Activated T-helper 2 cell treated with anti-CD3 and anti-CD28 coated beads, Interferon-gamma antibody, Interleukin-2, Interleukin-4, amounts not matched to agents 10 μg/mL and 5 μg/mL and 100 μg/mL, durations not matched to agents 14 hours and 24 hours and 36 hours (primary cell): ENCODE measurements at places on chromosomes 16 and 17.
A peak's percentile ranks its signal among the peaks of the same experiment; 100 is the strongest.

- DNase-seq, result no peak
- no peak overlapping the region for H3K27ac ChIP-seq
- peaks cover 8% of the 10 kb centered on the region for H3K4me1 ChIP-seq
These were observed 8.3 kb upstream of the CHD3 start for GRCh38 chr17:7880076-7880868.

DNA sequence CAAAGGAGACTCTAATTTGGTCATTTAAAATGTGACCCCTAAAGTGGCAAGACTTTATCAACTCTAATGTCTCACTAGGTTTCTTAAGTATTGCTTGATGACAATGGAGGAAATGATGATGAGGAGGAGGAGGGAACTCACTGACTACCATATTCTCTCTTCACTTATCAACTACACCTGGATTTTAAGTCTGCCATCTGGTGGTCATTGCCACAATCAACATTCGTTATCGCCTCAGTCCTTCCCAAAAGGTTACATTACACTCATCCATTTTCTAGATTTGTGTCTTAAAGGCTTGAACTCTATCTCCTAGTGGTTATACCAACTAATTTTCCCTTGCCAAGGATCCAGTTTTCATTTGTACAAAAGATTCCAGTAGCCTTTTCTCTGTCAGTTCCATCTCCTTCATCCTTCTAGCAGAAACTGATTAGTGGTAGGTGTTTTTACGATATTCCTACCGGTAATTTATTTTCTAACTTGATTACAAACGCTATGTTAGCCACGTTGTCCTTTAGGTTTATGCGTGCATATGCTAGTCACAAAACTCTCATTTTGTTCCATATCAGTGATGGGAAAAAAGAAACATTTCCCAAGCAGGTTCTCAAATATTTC, 114.6 kb upstream of the NOG start:
- no peaks in the 10 kb centered on the region for H3K4me1 ChIP-seq
- H3K4me3 ChIP-seq, result no peak overlapping the region
- H3K27me3 ChIP-seq, result peaks cover 2% of the 10 kb centered on the region
- no peak overlapping the region for H3K27ac ChIP-seq
- DNase-seq, result no peak

- peaks cover 29% of the 10 kb centered on the region for H3K36me3 ChIP-seq
- DNase-seq, result no peak
- H3K4me1 ChIP-seq, result peaks cover 19% of the 10 kb centered on the region
- H3K4me3 ChIP-seq, result no peak overlapping the region
- no peak overlapping the region for H3K27ac ChIP-seq
These were observed 2.7 kb downstream of the LDAF1 start for GRCh38 chr16:21161211-21161610.

- no peak overlapping the region for H3K4me3 ChIP-seq
- H3K36me3 ChIP-seq, result peaks cover 56% of the 10 kb centered on the region
- peaks cover 24% of the 10 kb centered on the region for H3K4me1 ChIP-seq
These were observed 19.8 kb downstream of the CARHSP1 start for GRCh38 chr16:8848939-8849391.

DNA sequence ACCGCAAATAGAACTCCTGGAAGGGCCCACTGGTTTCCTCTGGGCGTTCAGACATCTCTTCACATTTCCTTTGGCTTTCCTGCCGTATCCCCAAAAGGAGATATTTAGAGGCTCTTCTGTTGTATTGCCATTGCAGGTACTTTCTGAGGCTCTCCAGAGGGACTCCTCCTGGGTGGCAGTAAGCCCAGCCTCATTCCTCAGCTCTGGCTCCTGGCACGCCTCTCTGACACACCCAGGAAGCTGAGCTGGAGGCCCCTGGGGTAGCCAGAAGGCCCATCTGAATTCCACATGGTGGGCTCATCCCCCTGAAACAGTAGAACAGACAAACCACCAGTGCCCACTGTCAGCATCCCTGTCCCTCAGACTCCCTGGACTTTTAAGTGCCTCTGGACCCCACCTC, 206.7 kb downstream of the PARN start:
- H3K4me1 ChIP-seq, result no peaks in the 10 kb centered on the region
- H3K36me3 ChIP-seq, result no peaks in the 10 kb centered on the region
- no peak overlapping the region for H3K27ac ChIP-seq
- DNase-seq, result no peak
- H3K4me3 ChIP-seq, result no peak overlapping the region

DNA sequence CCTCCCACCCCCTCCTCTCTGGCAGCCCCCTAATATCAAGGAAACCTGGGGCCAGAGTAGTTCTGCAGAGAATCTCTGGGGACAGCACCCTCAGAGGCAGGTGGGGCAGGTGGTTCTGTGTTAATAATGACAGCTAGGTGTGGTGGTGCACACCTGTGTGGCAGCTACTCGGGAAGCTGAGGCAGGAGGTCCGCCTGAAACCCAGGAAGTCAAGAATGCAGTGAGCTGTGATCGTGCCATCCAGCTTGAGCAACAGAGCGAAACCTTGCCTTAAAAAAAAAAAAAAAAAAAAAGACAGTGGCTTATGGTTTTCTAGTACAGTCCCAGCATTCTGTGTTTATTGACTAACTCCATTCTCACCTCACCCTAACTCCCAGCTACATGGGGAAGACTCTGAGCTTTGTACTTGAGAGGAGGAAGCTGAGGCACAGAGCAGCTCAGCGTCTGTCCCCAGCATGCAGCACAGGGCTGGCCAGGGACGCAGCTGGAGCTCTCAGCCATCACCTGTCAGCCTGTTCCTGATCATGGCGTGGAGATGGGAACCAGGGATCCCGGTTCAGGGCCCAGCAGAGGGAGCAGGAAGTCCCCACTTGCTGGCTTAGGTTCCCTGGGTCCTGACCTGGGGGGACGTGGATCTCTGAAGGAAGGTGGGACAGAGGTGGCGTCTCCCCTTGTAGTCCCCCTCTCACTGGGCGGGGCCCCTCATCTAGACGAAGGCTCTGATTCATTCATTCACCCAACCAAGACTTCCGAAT, 6.1 kb downstream of the DBNDD1 start:
- H3K36me3 ChIP-seq, result no peaks in the 10 kb centered on the region
- H3K27ac ChIP-seq, result no peak overlapping the region
- H3K4me3 ChIP-seq, result no peak overlapping the region
- no peak for DNase-seq
- H3K27me3 ChIP-seq, result peaks cover 16% of the 10 kb centered on the region

DNA sequence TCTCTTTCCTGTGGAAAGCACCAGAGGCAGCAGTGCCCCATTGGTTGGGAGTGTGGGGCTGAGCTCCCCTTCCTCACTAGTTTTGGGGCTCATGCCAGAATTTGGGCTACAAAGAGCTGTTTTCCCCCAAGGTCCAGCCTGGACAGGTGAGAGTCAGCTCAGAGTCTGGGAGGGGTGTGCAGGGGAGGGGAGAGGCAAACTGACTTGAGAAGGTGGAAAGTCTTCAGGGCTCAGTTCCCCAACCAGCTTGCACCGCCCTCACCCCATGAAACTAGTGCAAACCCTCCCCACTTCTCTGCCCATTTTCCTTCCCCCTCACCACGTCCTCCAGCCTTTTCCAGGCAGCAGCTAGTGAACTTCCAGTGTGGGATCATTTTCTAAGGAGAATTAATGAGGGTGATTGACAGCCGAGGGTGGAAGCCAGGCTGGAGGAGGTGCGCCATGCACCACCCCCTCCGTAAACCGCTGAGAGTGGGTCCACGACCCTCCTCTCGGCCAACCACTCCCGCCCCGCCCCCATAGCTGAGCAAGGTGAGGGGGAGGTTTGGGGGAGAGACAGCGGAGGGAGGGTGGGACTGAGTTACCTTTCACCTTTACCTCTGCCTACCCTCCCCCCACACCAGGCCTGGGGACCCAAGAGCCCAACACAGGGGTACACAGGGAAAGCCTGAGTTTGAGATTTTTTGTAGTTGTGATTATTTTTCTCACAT, 6.2 kb upstream of the DLX4 start:
- H3K27ac ChIP-seq, result no peak overlapping the region
- H3K4me1 ChIP-seq, result peaks cover 9% of the 10 kb centered on the region
- H3K4me3 ChIP-seq, result no peak overlapping the region
- no peak for DNase-seq
- H3K27me3 ChIP-seq, result peaks cover 65% of the 10 kb centered on the region

- H3K27me3 ChIP-seq, result no peaks in the 10 kb centered on the region
- H3K4me3 ChIP-seq, result no peak overlapping the region
- peak overlapping the region; percentile 63 for H3K27ac ChIP-seq
These were observed 3.3 kb upstream of the KCTD11 start for GRCh38 chr17:7348478-7349242.

- no peak overlapping the region for H3K27ac ChIP-seq
- no peaks in the 10 kb centered on the region for H3K36me3 ChIP-seq
- no peak overlapping the region for H3K4me3 ChIP-seq
- DNase-seq, result no peak
- peaks cover 3% of the 10 kb centered on the region for H3K27me3 ChIP-seq
These were observed 240.1 kb downstream of the UTP18 start for GRCh38 chr17:51500454-51500853.

- no peaks in the 10 kb centered on the region for H3K27me3 ChIP-seq
- H3K36me3 ChIP-seq, result peaks cover 51% of the 10 kb centered on the region
- DNase-seq, result no peak
- H3K4me1 ChIP-seq, result peaks cover 14% of the 10 kb centered on the region
- H3K4me3 ChIP-seq, result no peak overlapping the region
These were observed 2.8 kb downstream of the ZNF646 start for GRCh38 chr16:31077024-31077423.

- no peaks in the 10 kb centered on the region for H3K27me3 ChIP-seq
- H3K4me1 ChIP-seq, result peaks cover 26% of the 10 kb centered on the region
- H3K36me3 ChIP-seq, result peaks cover 66% of the 10 kb centered on the region
- no peak overlapping the region for H3K27ac ChIP-seq
These were observed 3.0 kb downstream of the PPP4C start for GRCh38 chr16:30078744-30079143.

DNA sequence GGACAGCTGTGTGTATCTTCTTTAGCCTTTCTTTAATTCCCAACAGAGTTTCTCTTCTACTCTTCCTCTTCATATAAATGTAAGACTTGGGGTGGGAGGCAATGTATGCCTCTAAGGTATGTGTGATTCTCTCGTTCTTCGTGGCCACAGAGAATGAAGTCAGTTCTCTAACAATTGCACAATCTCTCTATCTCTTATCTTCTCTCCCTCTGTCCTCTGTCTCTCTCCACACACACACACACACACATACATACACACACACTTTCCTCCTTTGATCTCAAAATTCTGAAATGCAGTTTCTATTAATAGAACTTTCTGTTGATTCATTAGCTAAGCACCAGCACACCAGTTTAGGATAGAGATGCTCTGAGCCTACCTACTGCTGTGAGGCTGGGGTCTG, 615.7 kb upstream of the SALL1 start:
- H3K4me1 ChIP-seq, result no peaks in the 10 kb centered on the region
- peaks cover 6% of the 10 kb centered on the region for H3K27me3 ChIP-seq
- no peaks in the 10 kb centered on the region for H3K36me3 ChIP-seq
- no peak overlapping the region for H3K27ac ChIP-seq
- DNase-seq, result no peak

- H3K4me1 ChIP-seq, result no peaks in the 10 kb centered on the region
- no peak overlapping the region for H3K4me3 ChIP-seq
- no peak for DNase-seq
- no peak overlapping the region for H3K27ac ChIP-seq
These were observed 90.7 kb upstream of the CREBBP start for GRCh38 chr16:3971261-3971660.

DNA sequence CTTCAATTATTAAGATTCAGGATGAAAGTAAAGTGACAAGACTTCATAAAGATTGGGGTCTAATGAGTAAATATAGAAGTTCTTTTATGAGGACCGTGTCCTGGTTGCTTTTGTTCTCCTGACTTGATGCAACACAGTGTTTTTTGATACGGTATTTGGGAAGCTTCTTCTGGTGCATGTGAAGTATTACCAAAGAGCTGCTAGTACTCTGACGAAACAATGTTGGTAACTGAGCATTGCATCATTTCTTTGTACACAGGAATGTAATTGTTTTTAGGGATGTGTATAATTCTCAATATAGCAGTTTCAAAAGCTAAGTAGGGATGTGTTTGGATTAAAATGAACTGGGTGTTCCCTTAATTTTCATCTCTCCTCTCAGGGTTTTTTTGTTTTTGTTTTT, 15.9 kb downstream of the KPNB1 start:
- H3K4me3 ChIP-seq, result no peak overlapping the region
- H3K27me3 ChIP-seq, result no peaks in the 10 kb centered on the region
- no peak for DNase-seq
- peaks cover 29% of the 10 kb centered on the region for H3K4me1 ChIP-seq

- no peak overlapping the region for H3K27ac ChIP-seq
- H3K27me3 ChIP-seq, result peaks cover 2% of the 10 kb centered on the region
- DNase-seq, result no peak
These were observed 223.6 kb upstream of the CIBAR2 start for GRCh38 chr16:85335584-85336491.

GRCh38 chr17:21300601-21301571, 16.4 kb downstream of the MAP2K3 start:
- H3K27me3 ChIP-seq, result no peaks in the 10 kb centered on the region
- H3K27ac ChIP-seq, result no peak overlapping the region
- DNase-seq, result no peak
- no peak overlapping the region for H3K4me3 ChIP-seq
- H3K36me3 ChIP-seq, result peaks cover 62% of the 10 kb centered on the region
- no peaks in the 10 kb centered on the region for H3K4me1 ChIP-seq
